ENCODE measurements at places on chromosomes 7 and 10.

DNA sequence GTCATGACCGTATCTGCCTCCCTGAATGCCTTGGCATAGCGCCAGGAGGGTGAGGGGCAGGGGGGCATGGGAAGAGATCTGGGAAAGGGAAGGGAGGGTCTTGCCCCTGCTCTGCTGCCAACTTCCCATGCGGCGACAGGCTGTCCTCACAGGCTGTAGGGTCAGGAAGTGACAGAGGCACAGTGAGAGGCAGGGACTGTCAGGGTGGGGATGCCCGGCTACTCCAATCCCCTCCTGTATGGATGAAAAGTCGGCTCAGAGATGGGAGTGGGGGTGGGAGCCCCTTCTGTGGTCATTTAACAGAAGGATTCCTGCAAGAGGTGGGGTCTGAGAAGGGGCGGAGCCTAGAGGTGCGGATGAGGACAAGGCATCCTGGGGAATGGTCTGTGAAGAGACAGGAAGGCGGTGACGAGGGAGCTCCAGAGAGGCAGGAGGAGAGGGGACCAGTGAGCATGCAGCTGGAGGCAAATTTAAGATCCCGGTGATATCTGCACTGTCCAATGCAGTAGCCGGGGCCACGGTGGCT, 20.8 kb upstream of the UNC5B start:
- DNase-seq = no peak

DNA sequence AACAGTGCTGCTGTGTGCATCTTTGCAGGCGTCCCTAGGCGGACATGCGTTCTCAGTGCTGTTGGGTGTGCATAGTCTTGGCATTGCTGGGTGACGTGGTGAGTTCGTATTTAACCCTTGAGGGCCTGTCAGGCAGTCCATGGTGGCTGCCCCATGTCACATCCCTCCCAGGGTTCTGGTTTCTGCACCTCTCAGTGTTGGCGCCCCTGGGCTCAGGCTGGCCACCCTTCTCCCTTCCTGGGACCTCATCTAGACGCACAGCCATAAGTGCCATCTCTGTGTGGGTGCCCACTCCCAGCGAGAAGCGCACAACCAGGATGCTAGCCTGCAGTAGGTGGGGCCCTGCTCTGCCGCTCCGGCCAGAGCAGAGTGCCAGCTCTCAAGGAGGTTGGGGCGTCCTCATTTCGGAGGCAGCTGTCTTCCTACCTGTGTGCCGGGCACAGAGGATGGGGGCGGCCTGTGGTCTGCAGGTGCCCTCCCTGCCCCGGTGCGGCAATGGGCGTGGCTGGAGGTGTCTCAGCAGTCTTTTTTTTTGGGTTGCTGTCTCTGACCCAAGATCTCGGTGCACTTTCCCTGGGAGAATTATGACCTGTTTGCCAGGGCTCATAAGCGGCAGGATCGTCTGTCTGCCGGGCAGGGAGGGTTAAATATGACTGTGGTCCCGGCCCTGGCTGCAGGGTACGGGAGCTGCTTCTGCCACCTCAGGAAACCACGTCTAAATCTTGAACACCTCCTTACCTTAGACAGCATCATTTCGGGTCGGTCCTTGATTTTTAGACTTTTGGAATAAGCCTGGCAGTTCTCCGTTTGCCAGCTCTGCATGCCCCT, 6.5 kb downstream of the INPP5A start:
- no peak for DNase-seq

DNA sequence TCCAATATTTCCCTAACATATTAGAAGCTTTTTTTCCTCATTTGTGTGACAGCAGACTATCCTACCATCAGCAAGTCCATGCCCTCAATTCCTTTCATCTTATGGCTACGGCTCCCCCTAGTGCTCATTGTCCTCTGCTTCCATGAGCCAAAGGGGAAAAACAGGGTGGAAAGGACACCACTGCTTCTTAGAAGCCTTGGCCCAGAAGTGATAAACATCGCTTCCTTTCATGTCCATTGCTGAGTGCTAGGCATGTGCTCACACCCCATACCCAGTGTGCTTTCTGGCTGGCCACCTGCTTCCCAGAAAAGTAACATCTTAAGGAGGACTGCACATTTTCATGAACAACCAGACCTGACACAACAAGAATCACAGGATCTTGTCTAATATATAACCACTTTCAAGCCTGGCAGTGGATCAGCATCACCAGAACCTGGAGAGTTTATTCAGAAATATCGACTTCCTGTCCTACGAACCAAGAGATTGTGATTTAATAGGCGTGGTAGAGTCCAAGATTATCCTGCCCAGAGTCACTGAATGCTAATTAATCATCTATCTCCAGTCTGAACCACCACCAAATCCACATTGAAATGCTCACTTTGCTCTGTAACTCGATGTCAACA, 650.5 kb upstream of the SORCS1 start:
- peak; percentile 67 for DNase-seq

DNA sequence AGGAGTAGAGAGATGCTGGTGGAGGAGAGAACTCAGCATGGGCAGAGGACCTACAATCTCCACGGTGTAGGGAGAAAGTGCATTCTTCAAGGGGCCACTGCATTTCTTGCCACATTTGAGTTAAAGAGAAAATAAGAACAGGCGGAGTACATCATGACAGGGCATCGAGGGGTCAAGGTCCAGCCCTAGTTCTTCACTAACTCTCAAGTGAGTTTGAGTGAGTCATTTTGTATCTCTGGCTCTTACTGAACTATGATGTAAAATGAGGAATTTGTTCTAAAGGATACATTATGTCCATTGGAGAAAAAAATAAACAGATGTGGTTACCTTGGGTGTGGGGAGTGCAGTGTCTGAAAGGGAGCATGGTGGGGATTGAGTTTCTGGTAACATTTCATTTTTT, 182.9 kb downstream of the XPNPEP1 start:
- DNase-seq = no peak

DNA sequence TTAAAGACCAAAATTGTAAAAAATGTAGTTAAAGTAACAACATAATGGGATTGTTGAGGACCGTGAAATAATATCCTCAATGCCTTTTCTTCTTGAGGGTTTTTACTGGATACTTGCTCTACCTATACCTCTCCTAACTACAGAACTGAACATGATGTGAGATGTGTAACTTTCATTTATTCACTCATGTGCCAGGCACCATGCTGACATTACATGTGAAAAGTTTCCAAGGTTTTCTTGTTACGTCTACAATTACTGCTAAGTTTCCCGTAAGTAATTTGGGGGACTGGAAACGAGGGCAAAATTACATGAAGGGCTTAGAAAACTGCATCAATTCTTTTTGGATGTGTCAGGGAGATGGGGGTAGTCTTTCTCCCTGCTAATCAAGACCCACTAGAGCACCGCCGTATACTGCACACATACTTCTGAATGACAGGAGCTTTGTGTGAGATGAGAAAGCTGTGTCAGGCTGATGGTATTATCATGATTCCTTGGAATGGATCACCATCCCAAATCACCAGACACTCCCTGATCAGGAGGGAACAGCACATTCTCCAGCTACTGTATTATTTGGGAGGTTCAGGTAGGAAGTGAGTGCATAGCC, 41.8 kb downstream of the PTPRZ1 start:
- no peak for DNase-seq

Data from hematopoietic multipotent progenitor cell treated with erythropoietin and hydrocortisone succinate and interleukin-3 and kit ligand, for 6 days (in vitro differentiated cells).